ENCODE measurements at places on chromosomes 2 and 18.

- no peak for DNase-seq
Observed at GRCh38 chr2:166417669-166418068, 41.9 kb upstream of the SCN9A start.

- no peak for DNase-seq
Observed at GRCh38 chr2:178530625-178531142, 50.4 kb downstream of the PLEKHA3 start.

- no peak for DNase-seq
Observed at GRCh38 chr2:17455343-17455742, 62.9 kb downstream of the RAD51AP2 start.

DNA sequence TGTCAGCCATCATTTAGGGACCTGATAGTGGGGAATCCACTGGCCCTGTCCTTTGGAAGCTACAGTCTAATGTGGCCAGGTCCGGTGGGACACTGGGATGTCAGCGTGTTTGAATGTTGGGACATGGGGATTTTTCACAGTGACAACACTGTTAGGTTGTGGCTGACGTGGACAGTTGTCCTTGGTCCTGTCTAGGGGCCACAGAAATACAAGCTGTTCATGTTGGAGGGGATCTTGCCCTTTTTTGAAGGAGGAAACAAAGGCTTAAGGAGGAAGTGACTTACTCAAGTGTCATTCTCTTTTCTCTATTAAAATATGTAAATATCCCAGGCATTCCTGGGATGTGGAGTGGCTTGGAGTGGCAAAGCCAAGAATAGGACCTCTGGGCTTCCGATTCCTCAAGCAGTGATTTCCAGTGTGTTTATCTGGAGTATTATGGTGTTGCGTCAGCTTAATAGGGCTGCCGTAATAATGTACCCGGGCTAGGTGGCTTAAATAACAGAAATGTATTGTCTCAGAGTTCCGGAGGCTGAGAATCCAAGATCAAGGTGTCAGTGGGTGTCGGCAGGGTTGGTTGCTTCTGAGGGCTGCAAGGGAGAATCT, 8.5 kb downstream of the ACOXL start:
- no peak for DNase-seq

DNA sequence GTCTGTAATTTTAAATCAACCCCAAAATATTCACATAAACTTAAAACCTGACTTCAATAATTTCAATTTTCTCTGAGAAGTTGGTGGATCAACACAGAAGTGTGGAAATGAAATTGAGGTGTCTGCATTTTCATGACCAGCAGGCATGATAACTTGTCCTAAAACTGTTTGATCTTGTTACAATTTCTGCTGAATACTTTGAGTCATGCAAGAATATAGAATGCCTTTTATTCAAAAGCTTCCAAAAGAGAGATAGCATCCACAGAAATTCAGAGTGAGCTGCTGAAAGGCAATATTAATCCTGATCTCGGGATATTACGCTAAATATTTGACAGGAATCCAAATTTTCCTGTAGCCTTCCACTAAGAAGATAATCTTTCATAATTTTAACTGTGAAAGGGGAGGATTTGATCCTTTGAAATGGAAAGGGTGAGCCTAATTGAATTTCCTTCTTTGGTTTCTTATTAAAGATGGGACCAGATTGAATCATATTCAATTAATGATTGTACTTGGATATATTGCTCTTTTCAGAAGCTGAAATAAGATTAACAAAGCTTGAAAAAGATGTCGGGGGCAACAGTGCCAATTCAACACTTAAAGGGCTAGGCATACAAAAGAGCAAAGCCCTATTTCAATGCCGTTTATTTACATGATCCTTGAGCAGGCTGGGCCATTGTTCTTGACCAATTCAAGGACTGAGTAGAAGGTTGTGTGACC, 129.3 kb downstream of the NCKAP5 start:
- no peak for DNase-seq

- no peak for DNase-seq
Observed at GRCh38 chr2:239608260-239608659, 207.4 kb upstream of the HDAC4 start.

DNA sequence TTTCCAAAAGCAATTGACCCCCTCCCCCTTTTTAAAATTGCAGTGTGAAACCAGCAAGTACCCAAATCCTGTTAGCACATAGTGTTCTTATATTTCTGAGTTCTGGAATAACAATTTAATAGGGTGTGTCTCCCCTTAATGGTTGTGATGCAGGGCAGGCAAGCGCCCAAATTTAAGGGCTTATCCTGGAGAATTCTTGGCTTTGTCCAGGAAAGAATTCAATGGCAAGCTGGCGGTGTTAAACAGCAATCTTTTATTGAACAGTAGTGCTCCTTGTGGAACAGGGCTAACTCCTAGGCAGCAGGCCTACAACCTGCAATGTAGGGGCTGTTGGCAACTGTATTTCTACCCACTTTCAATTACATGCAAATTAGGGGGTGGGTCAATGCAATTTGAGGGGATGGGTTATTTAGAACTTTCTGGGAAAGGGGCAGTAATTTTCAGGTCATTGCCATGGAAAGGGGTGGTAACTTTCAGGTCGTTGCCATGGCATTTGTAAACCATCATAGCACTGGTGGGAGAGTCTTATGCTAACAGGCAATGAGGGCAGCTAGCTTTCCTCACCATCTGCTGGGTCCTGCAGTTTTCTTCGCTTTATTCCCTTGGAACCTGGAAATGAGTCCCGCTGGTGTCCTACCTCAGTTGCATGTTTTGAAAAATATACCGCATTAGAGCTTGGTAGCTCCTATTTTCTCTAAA, 149.0 kb upstream of the KCTD1 start:
- DNase-seq: no peak

DNA sequence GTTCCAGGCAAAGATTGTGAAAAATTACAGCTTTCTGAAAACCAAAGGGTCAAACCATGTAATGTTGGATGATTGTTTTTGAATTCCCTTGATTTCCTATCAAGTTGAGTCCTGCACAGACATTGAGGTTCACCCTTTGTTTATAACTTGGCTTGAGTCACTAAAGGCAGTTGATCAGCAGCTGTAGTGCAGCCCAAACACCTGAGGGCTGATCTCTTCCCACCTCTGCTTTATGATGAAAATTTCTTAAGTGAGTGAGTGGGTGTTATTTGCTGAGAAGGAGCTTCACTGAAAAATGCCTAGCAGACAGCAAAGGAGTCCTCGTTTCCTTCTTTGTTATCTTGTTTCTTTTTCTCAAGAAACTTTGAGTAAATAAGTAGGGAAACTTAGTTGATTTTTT, 31.9 kb upstream of the BMPR2 start:
- DNase-seq: no peak

DNA sequence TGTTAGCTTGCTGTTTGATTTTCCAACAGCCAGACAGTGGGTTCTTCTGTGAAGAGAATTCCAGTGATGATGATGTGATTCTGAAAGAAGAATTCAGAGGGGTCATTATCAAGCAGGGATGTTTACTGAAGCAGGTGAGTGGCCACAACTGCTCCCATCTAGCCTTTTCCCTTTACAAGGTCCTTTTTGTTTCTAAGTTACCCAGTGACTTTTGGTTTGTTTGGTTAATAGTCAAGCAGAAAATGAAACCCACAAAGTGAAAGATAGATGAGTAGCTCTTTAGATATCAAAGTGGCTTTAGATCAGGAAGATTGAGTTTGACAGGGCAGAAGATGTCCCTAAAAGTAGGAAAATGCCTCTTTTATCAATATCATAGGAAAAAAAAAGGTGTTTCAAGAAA, 23.3 kb downstream of the PLEK start:
- no peak for DNase-seq

DNA sequence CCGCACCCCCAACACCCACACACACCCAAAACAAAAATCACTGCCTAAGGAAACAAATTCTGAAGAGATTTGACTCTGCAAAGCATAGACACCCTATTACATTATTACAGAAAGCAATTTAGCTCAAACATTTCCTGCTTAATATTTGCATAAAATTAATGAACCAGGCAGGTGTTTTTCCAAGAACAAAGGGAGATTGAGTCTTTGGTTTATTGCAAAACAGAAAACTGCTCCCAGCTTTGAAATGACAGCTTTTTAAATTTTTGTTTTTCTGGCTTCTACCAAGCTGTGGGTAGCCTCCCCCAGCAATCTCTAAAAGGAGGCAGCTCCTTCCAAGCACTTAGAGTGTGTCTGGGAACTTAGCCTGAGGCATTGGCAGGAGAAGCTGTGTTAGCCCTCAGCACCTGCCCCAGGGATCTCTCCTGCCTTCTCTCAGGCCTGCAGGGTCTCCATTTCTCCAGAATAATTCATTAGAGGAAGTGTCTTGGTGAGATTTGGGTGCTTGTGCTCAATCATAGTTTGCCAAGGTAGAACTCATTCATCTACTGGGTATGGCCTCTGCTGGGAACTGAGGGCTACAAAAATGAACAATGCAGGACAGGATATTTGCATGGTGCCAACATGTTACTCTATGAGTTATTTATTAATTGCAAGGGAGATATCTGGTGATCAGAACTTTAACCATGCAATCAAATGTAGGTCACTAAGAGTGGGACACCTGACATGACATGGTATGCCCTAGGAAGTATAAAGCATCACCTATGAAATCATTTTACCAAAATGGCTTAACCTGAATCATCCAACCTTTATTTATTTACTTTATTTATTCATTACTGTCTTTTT, 58.7 kb downstream of the B3GNT2 start:
- no peak for DNase-seq

DNA sequence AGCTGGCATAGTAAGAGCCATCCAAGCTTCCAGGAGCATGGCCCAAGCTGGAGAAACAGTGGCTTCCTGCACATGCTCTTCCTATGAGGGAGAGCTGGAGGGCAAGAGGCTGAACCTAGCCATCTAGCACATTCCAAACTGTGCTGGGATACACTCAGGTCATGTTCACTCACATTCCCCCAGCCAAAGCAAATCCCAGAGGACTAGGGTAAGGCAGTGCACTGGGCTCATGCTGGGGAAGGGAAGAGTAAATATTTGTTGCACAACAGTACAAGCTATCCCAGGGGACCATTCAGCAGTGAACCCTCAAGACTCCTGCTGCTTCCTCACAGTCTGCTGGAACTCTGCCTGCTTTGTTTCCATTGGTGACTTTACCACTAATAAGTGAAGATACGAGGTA, 20.7 kb upstream of the GYPC start:
- DNase-seq: no peak

- DNase-seq: no peak
Observed at GRCh38 chr18:42801706-42802105, 313.8 kb downstream of the RIT2 start.

DNA sequence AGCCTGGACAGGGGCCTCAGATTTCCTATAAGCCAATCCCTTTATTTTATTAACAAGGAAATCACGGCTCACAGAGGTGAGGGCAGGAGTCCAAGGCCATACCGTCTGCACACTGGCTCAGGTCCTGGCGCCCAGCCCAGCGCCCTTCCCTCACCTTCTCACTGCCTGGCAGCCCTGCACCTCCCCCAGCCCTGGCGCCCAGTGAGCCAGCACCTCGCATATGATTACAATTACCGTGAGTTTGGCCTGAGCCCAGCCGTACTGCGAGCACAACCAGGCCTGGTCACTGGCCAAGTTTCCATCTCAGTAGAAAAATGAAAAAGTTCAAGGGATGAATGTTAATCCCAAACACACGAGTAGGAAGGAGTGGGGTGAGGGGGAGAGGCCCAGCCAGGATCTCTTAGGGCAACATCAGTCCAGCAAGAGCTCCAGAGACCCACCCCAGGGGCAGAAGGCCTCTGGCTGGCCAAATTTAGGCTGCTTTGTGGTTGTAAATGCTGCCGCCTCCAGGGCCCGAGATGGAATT, 68.4 kb downstream of the MCFD2 start:
- DNase-seq: no peak
